ENCODE measurements at places on chromosomes 11 and 22.

DNA sequence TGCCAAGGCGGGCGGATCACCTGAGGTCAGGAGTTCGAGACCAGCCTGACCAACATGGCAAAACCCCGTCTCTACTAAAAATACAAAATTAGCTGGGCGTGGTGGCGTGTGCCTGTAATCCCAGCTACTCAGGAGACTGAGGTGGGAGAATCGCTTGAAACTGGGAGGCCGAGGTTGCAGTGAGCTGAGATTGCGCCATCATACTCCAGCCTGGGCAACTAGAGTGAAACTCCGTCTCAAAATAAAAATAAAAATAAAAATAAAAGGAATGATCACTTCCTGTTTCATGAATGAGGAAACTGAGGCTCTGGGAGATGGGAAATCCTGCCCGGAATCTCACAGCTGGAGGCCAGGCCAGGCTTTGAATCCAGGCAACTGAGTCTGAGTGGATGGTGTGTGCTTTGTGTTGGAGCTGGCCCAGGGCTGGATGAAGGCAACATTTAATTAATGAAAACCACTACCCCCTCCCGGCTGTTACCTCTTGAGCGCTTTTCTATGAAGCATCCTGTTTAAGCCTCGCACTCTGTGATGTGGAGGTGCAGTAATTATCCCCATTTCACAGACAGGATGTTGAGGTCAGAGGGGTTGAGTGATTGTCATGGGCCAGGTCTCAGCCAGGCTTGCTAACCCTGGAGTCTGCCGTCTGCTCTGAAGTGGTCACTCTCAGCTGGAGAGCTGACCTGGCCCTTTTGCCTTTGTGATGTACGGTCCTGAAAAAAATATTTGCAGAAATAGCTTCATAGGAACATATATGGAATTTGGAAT, 27.8 kb downstream of the LRP5 start:
- DNase-seq, result no peak

DNA sequence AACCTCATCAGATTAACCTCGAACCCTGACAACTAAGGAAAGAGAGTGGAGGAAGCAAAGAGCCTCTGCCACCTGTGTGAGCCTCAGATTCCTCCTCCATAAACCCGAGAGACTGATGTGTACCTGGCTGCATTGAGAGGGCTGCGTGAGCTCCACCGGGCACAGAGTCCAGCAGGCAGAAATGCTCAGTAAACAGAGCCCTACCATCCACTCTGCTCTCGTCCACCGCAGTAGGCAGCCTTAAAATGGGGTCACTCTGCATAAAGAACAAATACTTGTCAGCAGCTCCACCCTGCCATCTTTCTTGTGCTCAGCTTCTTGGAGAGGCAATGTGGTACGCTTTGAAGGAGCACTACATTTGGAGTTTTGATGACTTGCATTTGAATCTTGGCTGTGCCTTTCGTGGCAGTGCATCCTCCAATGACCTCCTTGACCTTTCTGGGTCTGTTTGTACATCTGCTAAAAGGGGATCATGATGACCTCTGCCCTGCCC, 43.0 kb upstream of the CD5 start:
- no peak for DNase-seq

DNA sequence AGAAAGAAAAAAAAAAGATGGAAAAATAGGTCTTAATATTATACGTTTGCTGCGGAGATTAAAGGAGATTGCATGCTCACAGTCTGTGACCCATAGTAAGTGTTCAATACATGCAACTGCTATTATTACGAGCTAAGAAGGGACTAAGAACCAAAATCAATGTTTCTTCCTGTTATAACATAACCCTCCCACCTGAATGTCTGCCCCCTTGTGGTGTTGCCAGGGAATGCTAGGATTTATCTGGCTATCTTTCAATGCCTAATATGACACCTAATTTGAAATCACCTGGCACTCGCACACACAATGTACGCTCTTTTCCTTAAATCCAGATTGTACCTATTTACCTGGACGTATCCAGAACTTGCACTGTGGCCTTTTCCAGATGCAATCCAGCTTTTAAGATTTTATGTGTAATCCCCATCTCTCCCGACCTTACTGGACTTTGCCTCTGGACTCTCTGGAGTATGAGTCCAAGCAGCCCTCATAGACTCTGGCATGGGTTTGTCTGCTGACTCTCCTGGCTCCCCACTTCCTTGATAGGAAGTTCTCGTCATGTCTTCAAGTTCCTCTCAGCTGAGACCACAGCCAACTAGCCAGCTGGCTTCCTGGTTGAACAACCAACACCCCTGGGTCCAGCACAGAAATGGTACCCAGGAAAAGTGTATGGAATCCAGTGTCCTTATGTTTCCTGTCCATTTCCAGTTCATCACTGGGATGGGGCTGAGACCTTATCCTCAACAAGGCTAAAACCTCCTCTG, 151.5 kb downstream of the CCDC34 start:
- peak; percentile 79 for DNase-seq

GRCh38 chr22:40898850-40899357, 37.0 kb upstream of the DNAJB7 start:
- DNase-seq, result peak; percentile 89

- peak; percentile 74 for DNase-seq
Observed at GRCh38 chr11:130894322-130895025, 21.8 kb downstream of the SNX19 start.

DNA sequence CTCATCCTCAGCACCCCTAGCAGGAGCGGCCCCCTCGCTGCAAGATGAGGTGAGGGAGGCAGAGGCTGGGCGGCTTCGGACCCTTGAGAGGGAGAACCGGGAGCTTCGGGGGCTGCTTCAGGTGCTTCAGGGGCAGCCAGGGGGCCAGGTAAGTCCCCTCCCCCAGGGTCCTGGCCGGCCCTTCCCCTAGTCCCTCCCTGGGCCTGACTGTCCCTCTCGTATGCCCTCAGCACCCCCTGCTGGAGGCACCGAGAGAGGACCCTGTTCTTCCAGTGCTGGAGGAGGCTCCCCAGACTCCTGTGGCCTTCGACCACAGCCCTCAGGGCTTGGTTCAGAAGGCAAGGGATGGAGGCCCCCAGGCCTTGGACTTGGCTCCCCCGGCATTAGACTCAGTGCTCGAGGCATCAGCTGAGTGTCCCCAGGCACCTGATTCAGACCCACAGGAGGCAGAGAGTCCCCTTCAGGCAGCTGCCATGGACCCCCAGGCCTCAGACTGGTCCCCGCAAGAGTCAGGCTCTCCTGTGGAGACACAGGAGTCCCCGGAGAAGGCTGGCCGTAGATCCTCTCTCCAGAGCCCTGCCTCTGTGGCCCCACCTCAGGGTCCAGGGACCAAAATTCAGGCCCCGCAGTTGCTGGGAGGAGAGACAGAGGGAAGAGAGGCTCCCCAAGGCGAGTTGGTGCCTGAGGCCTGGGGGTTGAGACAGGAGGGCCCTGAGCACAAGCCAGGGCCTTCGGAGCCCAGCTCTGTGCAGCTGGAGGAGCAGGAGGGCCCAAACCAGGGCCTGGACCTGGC, 4.0 kb downstream of the CCDC88B start:
- DNase-seq, result no peak

- DNase-seq, result no peak
Observed at GRCh38 chr22:38347944-38348750, 30.9 kb upstream of the CSNK1E start.

- DNase-seq, result no peak
Observed at GRCh38 chr11:20351136-20351535, 12.4 kb upstream of the HTATIP2 start.

DNA sequence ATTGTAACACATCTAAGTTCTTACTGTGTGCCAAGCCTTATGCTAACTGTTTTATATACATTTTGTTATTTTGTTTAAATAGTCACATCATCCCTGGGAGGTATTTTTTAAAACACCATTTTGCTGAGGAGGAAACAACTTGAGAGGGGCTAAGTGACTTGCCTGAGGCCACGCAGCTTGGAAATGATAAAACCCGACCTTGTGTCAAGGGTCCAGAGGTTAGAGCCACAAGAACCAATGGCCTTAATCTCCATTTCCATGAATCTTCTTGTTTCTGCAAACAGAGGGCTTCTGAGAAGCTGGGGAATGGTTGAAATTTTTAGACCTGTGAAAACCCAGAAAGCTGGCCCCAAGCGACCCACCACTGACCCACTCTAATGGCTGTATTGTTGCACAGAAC, 16.7 kb downstream of the ABTB2 start:
- DNase-seq, result no peak

DNA sequence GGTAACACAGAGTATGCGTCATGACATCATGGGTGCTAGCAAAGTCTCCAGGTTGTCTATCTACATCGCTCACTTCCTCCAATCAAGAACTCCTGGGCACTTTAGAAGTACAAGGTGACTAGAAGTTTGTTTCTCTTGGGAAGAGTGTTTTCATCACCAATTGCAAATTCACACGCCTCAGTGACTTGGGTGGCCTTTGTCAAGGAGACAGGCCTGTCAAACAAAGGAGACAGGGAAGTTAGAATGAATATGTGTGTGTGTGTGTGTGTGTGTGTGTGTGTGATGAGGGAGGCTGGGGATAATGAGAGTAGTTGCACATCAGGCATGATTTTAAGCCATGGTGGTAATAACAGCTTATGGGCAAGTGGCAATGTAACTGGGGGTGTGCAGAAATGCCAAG, 953.2 kb downstream of the OPCML start:
- no peak for DNase-seq

Data from Karpas-422 (cell line).